Activated T-helper 2 cell treated with anti-CD3 and anti-CD28 coated beads, Interferon-gamma antibody, Interleukin-2, Interleukin-4, amounts not matched to agents 10 μg/mL and 5 μg/mL and 100 μg/mL, durations not matched to agents 14 hours and 24 hours and 36 hours (primary cell): ENCODE measurements at places on chromosomes 16 and 17.

DNA sequence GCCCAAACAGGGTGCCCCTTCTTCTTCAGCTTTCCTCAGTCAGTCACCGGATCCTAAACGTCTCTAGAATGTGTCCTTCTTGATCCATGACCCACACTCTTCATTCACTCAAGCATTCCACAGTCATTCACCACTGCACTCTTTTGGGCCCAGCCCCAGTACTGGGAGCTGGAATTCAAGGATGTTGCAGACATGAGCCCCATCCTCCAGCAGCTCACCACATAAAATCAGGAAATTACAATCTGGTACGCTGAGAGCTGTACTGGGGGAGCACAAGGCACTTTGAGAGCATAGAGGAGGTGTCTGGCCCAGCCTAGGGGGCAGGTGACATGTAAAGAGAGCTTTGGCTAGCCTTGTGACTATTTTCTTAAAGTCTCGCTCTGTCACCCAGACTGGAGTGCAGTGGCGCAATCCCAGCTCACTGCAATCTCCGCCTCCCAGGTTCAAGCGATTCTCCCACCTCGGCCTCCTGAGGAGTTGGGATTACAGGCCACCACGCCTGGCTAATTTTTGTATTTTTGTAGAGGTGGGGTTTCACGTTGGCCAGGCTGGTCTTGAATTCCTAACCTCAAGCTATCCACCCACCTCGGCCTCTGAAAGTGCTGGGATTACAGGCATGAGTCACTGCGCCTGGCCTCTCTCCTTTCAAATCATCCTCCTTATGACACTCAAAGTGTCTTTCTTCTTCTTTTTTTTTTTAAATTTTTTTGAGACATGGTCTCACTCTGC lies 18.7 kb downstream of the CES4A start:
- no peak for DNase-seq

DNA sequence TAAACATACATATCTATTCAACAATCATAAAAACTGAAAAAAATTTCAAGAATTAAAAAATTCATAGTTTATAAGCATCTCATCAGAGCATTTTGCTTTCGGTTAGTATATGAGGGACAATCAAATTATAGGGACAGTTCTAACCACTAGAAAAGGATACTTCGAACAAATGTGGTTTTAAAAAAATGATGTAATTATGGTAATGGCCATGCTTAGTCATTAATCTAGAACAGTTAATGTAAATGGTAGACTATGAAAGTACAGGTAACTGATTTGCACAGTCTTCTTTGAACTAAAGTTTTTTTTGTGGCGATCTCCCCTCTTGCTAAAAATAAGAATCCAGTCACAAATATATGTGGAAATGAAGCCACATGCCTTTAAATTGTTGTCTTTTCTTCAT lies 63.5 kb upstream of the PHOSPHO1 start:
- DNase-seq, result no peak

GRCh38 chr17:55327225-55328088 lies 62.7 kb downstream of the HLF start:
- DNase-seq, result no peak

DNA sequence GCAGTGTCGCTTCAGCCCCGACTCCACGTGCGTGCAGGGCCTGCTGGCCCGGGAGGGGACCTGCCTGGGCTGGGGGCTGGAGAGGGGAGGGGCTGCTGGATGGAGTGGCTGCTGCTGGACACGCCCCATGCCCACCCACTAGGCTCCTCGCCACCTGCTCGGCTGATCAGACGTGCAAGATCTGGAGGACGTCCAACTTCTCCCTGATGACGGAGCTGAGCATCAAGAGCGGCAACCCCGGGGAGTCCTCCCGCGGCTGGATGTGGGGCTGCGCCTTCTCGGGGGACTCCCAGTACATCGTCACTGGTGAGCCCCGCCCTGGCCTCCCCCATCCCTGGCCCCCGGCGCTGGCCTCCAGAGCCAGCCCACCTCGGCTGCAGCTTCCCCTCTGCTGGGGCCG lies 2.4 kb downstream of the BRICD5 start:
- no peak for DNase-seq
